ENCODE measurements at places on chromosomes 1 and 21.

GRCh38 chr1:19178734-19179398 is 31.2 kb downstream of the UBR4 start:
- DNase-seq: no peak

- DNase-seq: no peak
These were observed 163.3 kb downstream of the RHOU start for GRCh38 chr1:228898582-228898992.

GRCh38 chr1:246199086-246199645 is 307.9 kb downstream of the SMYD3 start:
- no peak for DNase-seq

GRCh38 chr21:41164052-41164451 is 3.9 kb upstream of the BACE2 start:
- no peak for DNase-seq

DNA sequence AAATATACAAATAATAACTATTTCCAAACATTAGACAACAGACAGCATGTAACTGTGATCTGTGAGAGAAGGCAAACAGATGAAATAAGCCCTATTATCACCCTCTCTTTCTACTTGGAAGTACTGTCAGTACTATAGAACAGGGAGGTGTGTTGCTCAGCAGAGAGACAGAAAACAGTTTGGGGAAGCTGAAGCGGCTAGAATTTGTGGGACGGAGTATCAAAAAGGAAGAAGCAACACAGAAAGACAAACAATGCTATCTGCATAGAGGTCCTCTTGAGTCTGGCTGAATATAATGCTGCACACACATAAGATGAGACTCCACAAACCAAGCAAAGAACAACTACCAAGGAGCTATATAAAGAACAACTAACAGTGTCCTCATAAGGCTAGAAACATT is 59.4 kb downstream of the ZZZ3 start:
- DNase-seq: no peak
